ENCODE measurements at places on chromosomes 16 and 17.

DNA sequence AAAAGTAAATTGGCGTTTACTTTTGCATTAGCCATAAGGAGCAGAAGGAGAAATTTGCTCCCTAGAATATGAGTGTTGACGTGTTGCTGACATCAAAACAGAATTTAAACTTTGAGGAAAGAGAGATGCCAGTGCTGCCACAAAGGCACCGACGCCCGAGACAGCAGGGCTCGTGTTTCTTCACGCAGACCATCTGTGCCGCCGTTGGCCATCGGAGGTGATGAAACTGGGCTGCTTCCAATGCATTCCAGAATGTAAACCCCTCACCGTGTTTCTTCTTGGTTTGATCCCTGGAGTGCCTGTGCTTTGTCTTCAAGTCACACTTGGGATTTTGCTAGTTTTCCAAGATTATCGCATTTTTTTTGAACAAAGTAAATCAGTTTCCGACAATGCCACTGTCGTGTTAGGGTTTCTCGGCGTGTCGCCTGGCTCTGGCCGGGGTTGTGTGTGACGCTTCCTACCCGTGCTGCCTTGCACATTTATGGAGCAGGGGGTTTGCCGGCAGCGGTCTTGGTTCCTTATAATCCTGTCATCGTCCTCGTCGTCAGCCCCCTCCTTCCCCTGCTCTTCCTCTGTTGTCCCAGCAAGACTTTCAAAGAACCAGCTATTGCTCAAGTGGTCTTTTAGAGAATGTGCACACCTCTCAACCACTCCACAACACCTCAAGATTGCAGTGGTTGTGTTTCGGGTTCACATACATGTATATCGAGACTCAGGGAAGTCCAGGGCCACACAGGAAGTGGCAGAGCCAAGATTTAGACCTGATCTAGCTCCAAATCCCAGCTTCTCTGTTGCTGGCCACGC lies 103.9 kb downstream of the METRNL start:
- DNase-seq = peak; percentile 34

DNA sequence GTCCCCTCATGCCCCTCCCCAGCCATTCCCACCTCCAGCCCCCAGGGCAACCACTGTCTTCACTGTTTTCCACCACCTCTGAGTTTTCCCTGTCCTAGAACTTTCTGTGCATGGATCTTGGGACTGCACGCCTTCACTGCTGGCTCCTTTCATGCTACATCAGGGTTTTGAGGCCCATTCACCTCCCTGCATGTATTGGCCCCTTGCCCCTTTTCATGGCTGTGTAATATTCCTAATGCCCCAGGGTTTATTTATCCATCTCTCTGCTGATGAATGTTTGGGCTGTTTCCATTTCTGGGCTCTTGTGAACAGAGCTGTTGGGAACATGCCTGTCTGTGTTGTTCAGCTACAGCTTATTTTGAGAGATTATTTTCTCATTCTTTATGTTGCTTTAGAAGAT lies 205.0 kb downstream of the RBFOX3 start:
- DNase-seq = no peak

GRCh38 chr16:73337373-73338296 lies 289.7 kb upstream of the ZFHX3 start:
- DNase-seq = no peak

- peak; percentile 68 for DNase-seq
Measured at GRCh38 chr16:17318238-17318637, 152.5 kb downstream of the XYLT1 start.

All from fibroblast of villous mesenchyme (primary cell).